ENCODE measurements at places on chromosomes 5 and 9.

DNA sequence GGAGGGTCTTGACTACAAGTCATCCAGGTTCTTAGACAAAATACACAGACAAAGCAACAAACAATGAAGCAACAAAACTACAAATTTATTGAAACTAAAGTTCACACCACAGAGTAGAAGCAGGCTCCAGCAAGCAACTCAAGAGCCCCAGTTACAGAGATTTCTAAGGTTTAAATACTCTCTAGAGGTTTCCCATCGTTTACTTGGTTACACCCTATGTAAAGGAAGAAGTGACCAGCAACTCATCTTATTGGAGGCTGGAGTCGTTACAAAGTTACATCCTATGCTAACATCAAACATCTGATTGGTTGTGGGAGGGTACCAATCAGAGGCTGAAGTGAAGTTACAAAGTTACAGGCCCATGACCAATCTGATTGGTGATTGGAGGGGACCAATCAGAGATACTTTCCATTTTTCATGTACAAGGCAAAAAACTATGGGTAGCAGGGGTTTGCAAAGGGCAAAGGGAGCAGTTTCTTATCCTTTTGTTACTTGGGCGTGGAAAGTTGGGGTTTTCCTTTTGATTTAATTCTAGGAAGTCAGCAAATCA lies 2292.6 kb upstream of the C9orf72 start:
- DNase-seq = no peak

GRCh38 chr5:64619609-64620008 lies 70.7 kb upstream of the SHISAL2B start:
- DNase-seq = no peak

DNA sequence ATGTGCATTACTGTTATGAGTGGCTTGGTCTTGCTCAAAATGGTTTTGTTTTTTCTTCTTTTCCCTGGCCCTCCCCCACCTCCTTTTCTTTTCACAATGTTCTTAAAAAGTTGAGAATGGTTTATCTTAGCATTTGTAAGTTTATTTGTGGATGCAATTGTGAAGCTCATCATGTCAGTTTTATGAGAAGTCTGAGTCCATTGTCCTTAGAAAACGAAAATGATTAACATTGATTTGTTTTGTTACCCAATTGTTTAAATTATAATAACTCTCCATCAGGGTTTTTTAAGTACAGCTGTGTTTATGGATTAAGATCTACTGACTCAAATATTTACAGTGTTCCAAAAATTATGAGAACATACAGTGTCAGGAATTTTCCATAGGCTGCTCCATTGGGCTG lies 511.3 kb upstream of the PAPPA start:
- no peak for DNase-seq

GRCh38 chr9:27280249-27280648 lies 16.7 kb downstream of the EQTN start:
- no peak for DNase-seq

GRCh38 chr5:179251276-179251969 lies 93.8 kb downstream of the ADAMTS2 start:
- no peak for DNase-seq

GRCh38 chr9:6147846-6148245 lies 67.8 kb upstream of the IL33 start:
- no peak for DNase-seq

DNA sequence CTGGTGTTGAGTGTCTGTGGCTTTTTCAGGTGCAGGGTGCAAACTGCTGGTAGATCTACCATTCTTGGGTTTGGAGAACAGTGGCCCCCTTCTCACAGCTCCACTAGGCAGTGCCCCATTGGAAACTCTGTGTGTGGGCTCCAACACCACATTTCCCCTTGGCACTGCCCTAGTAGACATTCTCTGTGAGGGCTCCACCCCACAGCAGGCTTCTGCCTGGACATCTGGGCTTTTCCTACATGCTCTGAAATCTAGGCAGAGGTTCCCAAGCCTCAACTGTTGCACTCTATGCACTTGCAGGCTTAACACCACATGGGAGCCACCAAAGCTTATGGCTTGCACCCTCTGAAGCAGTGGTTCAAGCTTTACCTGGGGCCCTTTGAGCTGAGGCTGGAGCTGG lies 80.9 kb downstream of the BARX1 start:
- DNase-seq = no peak

GRCh38 chr5:1504617-1505016 lies 19.1 kb downstream of the LPCAT1 start:
- no peak for DNase-seq

DNA sequence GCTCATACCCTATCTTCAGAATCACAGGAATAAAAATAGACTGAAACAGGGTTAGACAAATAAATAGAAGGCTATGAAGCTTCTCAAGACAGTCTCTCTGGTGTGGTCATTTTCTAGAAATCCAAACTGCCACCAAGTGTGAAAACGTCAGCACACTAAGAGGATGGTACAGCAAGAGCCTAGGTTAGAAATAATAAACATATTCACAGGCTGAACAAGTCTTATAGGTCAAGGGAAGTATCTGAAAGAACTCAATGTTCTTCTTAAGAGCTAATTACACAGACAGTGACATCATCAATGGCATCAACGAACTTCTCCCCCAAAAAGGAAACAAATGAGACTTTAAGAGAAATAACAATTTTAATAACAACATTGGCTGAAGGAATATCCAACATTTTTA lies 22.7 kb upstream of the PLPP6 start:
- DNase-seq = no peak

- DNase-seq = peak; percentile 58
Observed at GRCh38 chr5:43412156-43412555, at the start of gene CCL28. Gene CCL28 (minus strand): TSS chr5:43412391. CDS start chr5:43412316, 75 bp downstream.

DNA sequence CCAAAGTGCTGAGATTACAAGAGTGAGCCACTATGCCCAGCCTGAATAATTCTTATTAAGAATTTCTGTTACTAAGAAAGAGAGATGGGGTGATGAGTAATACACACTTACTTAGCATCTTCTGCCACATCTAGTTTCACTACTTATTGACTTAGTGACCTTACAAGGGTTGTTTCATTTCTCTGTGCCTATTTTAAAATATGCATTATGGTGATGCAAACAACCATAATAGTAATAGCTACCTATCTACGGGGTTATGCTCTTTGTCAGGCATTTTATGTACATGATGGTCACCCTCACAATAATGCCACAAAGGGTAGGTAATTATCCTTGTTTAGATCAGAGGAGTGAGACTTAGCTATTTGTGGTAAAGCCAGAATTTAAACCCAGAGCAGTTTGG lies 499.0 kb upstream of the SGCD start:
- no peak for DNase-seq

GRCh38 chr5:15834596-15835245 lies 334.7 kb downstream of the FBXL7 start:
- DNase-seq = no peak

DNA sequence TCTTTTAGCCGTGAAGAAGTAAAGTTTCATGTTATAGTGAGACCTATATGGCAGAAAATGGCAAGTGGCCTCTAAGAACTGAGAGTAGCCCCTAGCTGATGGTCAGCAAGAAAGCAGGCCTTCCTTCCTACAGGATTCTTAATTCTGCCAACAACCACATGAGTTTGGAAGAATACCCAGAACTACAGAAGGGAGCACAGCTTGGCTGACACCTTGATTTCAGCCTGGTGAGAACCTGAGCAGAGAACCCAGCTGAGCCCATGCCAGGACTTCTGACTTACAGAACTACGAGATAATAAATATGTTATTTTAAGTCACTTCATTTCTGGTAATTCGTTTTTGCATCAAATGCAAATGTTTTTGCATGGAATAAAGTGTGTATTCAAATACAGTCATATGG lies 5.9 kb upstream of the FBXL17 start:
- no peak for DNase-seq

GRCh38 chr9:15824310-15824709 lies 271.5 kb downstream of the CCDC171 start:
- DNase-seq = no peak

DNA sequence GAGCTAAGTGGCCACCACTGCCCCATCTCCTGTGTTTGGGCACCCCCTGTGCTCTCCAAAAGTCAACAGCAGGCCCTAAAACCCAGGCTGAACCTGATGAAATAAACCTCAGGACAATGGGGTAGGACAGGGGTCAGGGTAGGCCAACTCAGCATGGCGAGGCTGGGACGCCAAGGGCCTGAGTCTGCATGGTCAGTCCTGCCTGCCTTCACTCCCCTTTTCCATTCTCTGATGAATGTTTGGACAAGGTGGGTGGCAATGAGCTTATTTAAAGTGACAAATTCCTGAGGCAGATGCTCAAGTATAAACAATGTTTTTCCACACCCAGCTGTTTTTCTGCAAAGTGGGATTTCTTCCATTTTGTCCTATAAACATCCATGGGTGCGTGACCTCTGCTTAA lies 47.2 kb upstream of the CXCL14 start:
- DNase-seq = no peak

GRCh38 chr9:129483415-129484351 lies 137.2 kb downstream of the C9orf50 start:
- peak; percentile 92 for DNase-seq

DNA sequence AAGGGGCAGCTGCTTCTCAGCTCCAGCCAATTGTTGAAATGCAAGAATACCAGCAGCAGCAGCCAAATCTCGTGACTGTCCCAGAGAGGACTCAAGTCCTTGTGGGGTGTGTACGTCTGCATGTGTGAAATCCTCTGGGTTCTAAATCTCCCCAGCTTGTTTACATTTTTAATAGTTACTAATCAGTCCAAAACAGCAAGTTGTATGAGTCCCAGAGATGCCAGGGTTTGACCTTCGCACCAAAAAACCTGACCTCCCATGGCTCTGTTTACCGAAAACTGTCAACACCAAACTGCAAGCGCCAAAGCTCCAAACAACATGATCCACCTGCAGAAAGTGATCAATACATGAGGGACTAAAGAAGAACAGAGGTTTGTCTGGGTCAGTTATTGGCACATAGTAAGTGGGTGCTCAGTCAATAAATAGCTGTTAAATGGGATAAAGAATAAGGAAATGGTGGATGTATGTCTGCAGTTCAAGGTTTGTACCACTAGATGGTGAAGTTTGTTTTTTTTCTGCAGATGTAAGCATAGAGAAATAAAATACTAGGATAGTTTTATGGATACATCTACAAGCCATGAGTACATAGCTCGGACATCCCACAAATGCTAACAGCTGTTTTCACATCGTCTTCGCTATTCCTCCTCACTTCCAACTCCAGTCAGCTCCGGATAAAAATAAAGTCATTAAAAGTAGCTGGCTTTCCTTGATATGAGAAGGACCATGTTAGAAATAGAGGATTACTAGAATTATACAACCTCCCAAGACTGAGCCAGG lies 85.3 kb upstream of the ADRB2 start:
- DNase-seq = peak; percentile 45

DNA sequence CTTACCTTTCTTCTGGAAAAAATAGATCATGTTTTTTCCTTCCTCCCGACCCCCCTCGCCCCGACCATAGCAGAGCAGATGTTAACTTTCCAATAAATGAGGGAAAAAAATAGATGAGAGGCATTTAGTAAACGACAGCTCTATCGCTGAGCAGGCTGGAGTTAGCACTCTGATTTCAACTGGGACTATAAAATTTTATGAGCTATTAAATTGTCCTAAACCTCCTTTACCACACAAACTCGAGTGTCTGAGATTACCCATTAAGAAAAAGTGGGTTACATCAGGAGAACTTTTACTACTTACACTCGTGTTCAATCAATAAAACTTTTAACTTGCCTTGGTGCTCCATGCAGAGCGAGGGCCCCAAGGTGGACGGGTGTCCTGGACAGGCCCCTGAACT lies 59.8 kb upstream of the RNU6ATAC start:
- DNase-seq = no peak

GRCh38 chr5:167452136-167452535 lies 839.3 kb upstream of the WWC1 start:
- no peak for DNase-seq

- DNase-seq = no peak
Observed at GRCh38 chr9:35598866-35599590, 6.0 kb upstream of the TESK1 start.

DNA sequence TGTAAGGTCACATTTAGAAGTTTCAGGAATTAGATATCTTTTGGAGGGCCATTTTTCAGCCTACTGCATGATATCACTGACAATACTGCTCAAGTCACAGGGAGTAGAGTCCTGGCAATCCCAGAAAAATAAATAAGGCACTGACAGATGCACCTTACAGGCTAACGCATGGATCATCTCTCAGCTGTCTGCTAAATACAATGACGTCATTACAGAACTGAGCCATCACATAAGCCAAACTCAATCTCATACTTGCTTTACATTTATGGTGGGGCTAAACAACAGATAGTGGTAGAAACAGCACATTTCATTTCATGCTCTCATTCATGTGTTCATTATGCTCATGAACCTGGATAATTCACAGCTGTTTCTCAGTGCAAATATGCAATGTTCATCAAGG lies 243.7 kb downstream of the SEMA5A start:
- no peak for DNase-seq

- DNase-seq = no peak
Observed at GRCh38 chr9:36967997-36968396, 66.1 kb downstream of the PAX5 start.

GRCh38 chr9:5593904-5594303 lies 35.0 kb upstream of the RIC1 start:
- no peak for DNase-seq

- no peak for DNase-seq
Observed at GRCh38 chr5:175567954-175568353, 89.6 kb downstream of the SFXN1 start.

DNA sequence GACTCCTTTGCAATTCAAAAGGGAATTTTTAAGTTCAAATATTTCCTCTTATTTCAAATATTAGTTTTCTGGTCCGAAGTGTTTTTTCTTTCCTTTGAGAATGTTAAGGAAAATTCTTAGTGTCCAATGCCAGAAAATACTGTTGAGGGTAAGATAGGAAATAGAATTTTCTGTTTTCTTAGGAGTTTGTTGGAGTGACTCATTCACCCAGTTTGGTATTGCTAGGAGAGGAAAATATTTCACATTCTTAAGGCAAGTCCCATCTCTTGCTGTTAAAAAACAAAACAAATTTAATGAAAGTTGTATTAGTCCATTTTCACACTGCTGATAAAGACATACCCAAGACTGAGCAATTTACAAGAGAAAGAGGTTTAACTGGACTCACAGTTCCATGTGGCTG lies 349.2 kb upstream of the ADAMTSL1 start:
- no peak for DNase-seq

Measured in T47D (cell line).